ENCODE measurements at places on chromosomes 7 and 10. TPM values are rescaled to one million over a fixed set of nuclear protein-coding genes. Genes with fewer than 3 reads are reported as not detected.

The NCF1 gene
- 6.1 TPM for total RNA-seq

The PNLIP gene
- total RNA-seq: not detected

The PTPRE gene
- total RNA-seq: 60.7 TPM

The COMMD3 gene
- total RNA-seq: 312 TPM

The ORC5 gene
- 4.9 TPM for total RNA-seq

The SORCS1 gene
- 0.10 TPM for total RNA-seq

The NEBL gene
- 61.2 TPM for total RNA-seq

The PPP1R17 gene
- not detected for total RNA-seq

The PIK3AP1 gene
- total RNA-seq: 40.1 TPM

The C10orf67 gene
- 6.1 TPM for total RNA-seq

- peaks cover 6% of the 10 kb centered on the region for H3K4me1 ChIP-seq
- H3K36me3 ChIP-seq: no peaks in the 10 kb centered on the region
- no peak overlapping the region for H3K27ac ChIP-seq
- no peak for DNase-seq
- H3K27me3 ChIP-seq: no peaks in the 10 kb centered on the region
- H3K4me3 ChIP-seq: no peak overlapping the region
Measured at GRCh38 chr7:100699018-100699417, 5.0 kb upstream of the GIGYF1 start.

DNA sequence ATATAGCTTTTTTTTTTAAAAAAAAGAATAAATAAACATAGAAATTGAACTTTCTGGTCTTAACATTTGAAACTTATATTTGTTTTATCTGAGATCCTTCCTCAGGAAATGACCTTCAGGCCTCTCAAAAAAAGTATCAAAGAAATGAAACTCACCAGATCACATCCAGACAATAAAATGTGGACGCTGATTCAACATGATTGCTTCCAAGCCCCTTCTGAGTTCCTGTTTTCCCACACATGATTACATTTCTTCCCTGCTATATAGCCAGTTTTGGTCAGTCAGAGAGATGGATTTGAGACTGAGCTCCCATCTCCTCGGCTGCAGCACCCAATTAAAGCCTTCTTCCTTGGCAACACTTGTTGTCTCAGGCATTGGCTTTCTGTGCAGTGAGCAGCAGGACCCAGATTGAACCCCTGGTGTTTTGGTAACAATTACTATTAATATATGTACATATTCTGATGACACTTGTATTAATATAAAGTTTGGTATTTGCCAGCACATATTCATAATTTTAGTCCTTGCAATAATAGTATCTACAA, 21.8 kb upstream of the SVIL start:
- H3K27ac ChIP-seq: no peak overlapping the region
- no peak for DNase-seq
- H3K4me1 ChIP-seq: peaks cover 31% of the 10 kb centered on the region
- H3K4me3 ChIP-seq: no peak overlapping the region

- no peak for DNase-seq
- no peak overlapping the region for H3K27ac ChIP-seq
- H3K4me1 ChIP-seq: no peaks in the 10 kb centered on the region
- H3K4me3 ChIP-seq: no peak overlapping the region
- no peaks in the 10 kb centered on the region for H3K36me3 ChIP-seq
Measured at GRCh38 chr10:127690176-127690835, 46.7 kb upstream of the FOXI2 start.

DNA sequence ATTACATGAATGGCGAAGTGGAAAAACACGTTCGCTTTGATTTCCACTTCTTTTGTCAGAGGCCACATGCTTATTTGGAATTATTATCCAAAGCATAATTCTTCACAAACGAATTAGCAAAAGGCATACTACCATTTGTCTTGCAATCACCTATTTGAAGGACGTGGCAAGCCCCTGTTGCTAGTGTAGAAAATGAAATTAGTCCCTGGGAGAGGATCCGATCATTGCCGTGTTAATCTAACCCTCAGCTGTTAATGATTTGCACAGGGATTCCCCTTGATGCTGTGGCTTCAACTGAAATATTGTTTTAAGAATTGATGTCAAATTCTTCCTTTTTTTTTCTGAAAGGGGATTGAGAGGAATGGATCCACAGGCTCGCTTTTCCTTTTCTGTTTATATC, 4.6 kb downstream of the AGMO start:
- no peak overlapping the region for H3K27ac ChIP-seq
- no peak for DNase-seq
- no peaks in the 10 kb centered on the region for H3K36me3 ChIP-seq
- no peak overlapping the region for H3K4me3 ChIP-seq
- no peaks in the 10 kb centered on the region for H3K27me3 ChIP-seq
- H3K4me1 ChIP-seq: no peaks in the 10 kb centered on the region

DNA sequence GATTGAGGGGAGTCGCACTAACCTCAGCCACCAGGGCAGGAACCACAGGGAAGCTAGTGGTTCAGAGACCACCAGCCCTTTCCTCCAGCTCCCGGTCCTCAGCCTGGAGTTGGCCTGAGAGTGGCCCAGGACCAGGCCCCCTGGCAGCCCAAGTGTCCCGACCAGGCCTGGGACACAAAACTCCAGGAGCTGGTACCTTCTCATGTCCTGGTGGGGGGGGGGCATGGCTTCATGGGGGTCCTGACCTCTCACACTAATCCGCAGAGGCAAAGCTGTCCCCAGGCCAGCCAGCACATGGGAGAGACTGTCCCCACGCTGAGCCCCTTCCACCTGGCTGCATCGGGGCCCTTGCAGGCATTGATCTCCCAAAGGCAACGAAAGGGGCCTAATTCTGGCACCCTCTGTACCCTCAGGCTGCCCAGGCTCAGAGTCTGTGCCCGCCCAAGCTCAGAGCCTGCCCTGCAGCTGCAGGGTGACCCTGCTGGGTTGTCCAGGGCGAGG, 28.2 kb downstream of the GPRIN2 start:
- H3K27ac ChIP-seq: no peak overlapping the region
- no peaks in the 10 kb centered on the region for H3K36me3 ChIP-seq
- peak; percentile 23 for DNase-seq
- no peaks in the 10 kb centered on the region for H3K27me3 ChIP-seq
- peaks cover 11% of the 10 kb centered on the region for H3K4me1 ChIP-seq

GRCh38 chr7:151607464-151607867, 87.8 kb upstream of the RHEB start:
- H3K4me3 ChIP-seq: no peak overlapping the region
- DNase-seq: peak; percentile 6
- no peaks in the 10 kb centered on the region for H3K27me3 ChIP-seq
- no peaks in the 10 kb centered on the region for H3K4me1 ChIP-seq

- no peaks in the 10 kb centered on the region for H3K27me3 ChIP-seq
- no peak for DNase-seq
- no peaks in the 10 kb centered on the region for H3K36me3 ChIP-seq
- no peak overlapping the region for H3K4me3 ChIP-seq
- no peak overlapping the region for H3K27ac ChIP-seq
- H3K4me1 ChIP-seq: no peaks in the 10 kb centered on the region
Measured at GRCh38 chr10:5151076-5151475, 33.9 kb downstream of the AKR1C8 start.

DNA sequence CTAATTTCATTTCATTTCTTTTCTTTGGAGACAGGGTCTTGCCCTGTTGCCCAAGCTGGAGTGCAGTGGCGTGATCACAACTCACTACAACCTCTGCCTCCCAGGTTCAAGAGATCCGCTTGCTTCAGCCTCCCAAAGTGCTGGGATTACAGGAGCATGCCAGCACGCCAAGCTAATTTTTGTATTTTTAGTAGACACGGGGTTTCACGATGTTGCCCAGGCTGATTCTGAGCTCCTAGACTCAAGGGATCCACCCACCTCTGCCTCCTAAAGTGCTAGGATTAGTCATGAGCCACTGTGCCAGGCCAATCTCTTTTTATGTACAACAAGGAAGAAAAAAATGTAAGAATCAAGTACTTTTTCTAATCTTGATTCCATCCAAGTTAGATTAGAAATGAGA, 10.7 kb upstream of the KMT2E start:
- H3K27me3 ChIP-seq: no peaks in the 10 kb centered on the region
- peaks cover 98% of the 10 kb centered on the region for H3K4me1 ChIP-seq
- no peaks in the 10 kb centered on the region for H3K36me3 ChIP-seq
- DNase-seq: peak; percentile 81

DNA sequence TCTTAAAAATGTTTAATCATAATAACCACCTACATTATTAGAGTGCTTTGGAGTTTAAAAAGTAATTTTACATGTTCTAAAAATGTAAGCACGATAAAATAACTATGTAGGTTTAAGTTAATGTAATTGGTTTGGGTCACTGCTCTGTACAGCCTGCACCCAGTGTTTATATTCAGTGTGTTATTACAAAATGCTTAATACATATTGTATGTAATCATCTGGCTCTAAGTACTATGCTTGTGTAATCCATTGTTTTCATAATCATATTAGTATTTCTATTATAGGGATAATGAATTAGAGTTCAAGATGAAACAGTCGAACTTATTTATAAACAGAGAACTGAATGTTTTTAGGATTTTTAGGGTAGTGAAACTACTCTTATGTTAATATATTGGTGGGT, 13.1 kb downstream of the RPA3 start:
- H3K4me1 ChIP-seq: peaks cover 19% of the 10 kb centered on the region
- peak overlapping the region; percentile 26 for H3K27ac ChIP-seq

- H3K4me1 ChIP-seq: no peaks in the 10 kb centered on the region
- no peaks in the 10 kb centered on the region for H3K36me3 ChIP-seq
- DNase-seq: no peak
- no peaks in the 10 kb centered on the region for H3K27me3 ChIP-seq
- H3K27ac ChIP-seq: no peak overlapping the region
Measured at GRCh38 chr10:11863353-11864109, 40.4 kb downstream of the PROSER2 start.

DNA sequence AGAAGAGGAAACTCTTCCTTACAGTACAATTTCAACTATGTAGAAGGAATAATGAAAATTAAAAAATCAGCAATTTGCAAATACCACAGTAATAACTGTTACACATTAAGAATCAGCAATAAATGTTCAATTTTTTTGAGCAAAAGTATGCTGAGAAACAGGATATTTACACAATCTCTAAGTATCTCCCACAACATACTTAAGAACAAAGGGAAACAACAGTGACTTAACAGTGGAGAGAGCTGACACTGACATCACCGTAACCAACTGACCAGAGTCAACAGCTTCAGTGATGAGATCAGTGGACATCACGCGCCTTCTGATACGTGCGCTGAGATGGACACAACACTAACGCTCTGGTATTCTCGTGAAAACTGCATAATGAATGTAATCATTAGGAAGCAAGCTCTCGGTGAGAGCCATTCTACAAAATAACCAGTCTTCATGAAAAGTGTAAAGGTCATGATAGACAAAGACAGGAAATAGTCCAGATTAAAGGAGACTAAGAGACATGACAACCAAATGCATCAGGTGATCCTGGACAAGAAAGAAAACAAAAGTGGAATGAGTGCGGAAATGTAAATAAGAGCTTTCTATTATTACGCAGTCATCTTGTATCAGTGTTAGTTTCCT, 82.6 kb downstream of the PIP4K2A start:
- H3K27ac ChIP-seq: peak overlapping the region; percentile 50
- no peaks in the 10 kb centered on the region for H3K27me3 ChIP-seq
- no peak overlapping the region for H3K4me3 ChIP-seq
- no peaks in the 10 kb centered on the region for H3K36me3 ChIP-seq
- H3K4me1 ChIP-seq: peaks cover 44% of the 10 kb centered on the region
- DNase-seq: no peak

- no peak for DNase-seq
- peak overlapping the region; percentile 26 for H3K27ac ChIP-seq
- H3K27me3 ChIP-seq: no peaks in the 10 kb centered on the region
- H3K36me3 ChIP-seq: no peaks in the 10 kb centered on the region
- H3K4me1 ChIP-seq: peaks cover 9% of the 10 kb centered on the region
Measured at GRCh38 chr7:24921362-24921679, 58.7 kb downstream of the OSBPL3 start.

DNA sequence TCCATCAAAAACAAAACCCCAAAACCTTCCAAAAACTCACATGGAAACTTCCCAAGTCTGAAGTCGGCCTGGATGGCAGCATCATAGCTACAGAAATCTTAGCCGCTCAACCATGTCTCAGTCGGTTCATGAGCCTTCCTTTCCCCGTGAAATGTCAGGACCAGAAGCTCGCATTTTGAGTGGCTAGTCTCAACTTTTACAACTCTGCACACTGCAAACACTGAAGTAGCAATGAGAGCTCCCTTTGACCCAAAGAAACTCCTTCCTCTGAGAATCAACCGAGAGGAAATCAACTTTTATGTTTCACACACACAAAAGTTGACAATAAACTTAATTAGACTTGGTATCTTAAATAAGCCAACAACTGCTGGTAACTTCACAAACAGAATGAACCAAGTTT, 37.6 kb upstream of the RNF32 start:
- H3K27me3 ChIP-seq: no peaks in the 10 kb centered on the region
- no peaks in the 10 kb centered on the region for H3K36me3 ChIP-seq
- no peak for DNase-seq

- peak; percentile 24 for DNase-seq
- peaks cover 25% of the 10 kb centered on the region for H3K4me1 ChIP-seq
- H3K27ac ChIP-seq: peak overlapping the region; percentile 85
- H3K36me3 ChIP-seq: no peaks in the 10 kb centered on the region
Measured at GRCh38 chr10:92241158-92241500, 49.7 kb downstream of the CPEB3 start.

- H3K4me1 ChIP-seq: no peaks in the 10 kb centered on the region
- H3K36me3 ChIP-seq: no peaks in the 10 kb centered on the region
- DNase-seq: peak; percentile 72
- H3K4me3 ChIP-seq: no peak overlapping the region
- H3K27ac ChIP-seq: peak overlapping the region; percentile 26
Measured at GRCh38 chr7:50342616-50343114, 38.1 kb downstream of the IKZF1 start.

GRCh38 chr7:124914298-124914697, 15.3 kb downstream of the POT1 start:
- no peaks in the 10 kb centered on the region for H3K4me1 ChIP-seq
- no peak overlapping the region for H3K4me3 ChIP-seq
- no peaks in the 10 kb centered on the region for H3K27me3 ChIP-seq
- DNase-seq: no peak
- no peaks in the 10 kb centered on the region for H3K36me3 ChIP-seq

DNA sequence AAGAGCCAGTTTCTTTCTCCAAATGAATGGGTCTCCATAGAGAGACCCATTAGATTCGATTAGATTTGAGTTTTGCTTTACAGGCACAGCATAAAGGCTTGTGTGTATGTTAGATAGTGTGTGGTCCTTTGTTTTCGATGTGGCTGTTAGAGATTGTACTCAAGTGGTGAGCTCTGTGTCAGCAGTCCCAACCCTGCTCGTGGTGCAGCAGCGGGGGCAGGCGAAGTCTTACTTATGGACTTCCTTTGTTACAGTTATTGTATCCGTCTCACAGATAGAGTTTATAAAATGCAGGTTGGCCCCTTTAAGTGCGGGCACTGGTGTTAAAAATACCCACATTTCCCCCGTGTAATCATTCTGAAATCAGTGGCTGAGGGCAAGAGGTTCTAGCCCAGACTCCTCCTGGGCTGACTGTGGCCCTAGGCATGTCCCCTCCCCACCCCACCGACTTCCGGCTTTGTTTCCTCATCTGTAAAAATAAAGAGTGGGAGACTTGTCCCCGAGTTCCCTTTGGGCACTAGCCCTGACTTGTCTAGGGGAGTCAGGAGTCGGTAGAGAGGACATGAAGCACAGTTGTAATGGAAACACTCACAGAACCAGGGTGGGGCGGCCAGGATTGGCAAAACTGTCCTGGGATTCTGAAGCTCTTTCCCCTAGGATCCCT, 28.6 kb downstream of the MTURN start:
- H3K27me3 ChIP-seq: no peaks in the 10 kb centered on the region
- no peaks in the 10 kb centered on the region for H3K36me3 ChIP-seq
- no peak for DNase-seq
- no peak overlapping the region for H3K4me3 ChIP-seq
- H3K4me1 ChIP-seq: peaks cover 40% of the 10 kb centered on the region

Data from upper lobe of left lung (tissue), 6 donors.